Hindlimb muscle (tissue), 1 donor: ENCODE measurements at places on chromosomes 1 and 21. TPM values are rescaled to one million over a fixed set of nuclear protein-coding genes. Genes with fewer than 3 reads are reported as not detected.

DNA sequence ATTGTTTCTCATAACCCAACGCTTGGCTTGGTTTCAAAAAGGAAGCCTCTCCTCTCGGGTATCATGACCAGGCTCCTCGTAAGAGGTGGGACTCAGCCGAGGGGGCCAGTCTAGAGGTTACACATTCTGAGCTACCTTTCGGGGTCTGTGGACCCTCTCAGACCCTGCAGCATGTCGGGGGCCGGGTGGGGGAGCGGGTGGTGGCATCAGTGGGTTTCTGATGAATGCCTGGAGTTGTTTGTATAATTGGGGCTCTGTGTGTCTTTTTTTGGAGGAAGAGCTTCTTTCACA is 229.3 kb downstream of the CAMTA1 start:
- no peak for DNase-seq

- DNase-seq, result no peak
Observed at GRCh38 chr21:38042246-38042645, 126.0 kb upstream of the KCNJ6 start.

DNA sequence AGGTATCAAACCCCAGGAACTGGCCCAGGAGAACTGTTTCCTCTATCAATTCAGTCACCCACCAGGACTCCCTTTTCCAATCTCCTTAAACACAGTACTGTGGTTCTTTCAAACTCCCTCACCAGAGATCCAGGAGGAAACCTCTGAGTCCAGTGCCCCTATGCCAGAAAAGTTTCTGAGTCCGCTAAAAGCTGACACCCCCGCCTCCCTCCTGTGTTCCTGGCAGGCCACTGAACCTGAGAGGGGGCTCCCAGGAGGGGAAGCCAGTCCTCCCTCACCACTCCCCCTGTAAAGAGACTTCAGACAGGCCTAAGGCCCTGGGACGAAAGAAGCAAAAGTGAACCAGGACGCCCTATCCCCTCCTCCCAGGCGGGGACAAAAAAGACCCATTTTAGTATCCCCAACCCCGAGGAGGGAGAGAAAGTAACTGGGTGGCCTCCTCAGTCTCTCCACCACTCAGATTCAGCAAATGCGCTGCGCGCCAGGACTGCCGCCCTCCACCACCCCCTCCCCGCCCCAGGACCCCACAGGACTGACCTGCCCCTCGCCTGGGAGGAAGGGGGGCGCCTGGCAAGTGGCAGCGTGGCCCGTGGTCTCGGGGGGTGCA is 624 bp downstream of the SLC41A1 start:
- peak; percentile 27 for DNase-seq

GRCh38 chr1:1033731-1034438 is 14.0 kb downstream of the AGRN start:
- no peak for DNase-seq

- no peak for DNase-seq
Observed at GRCh38 chr1:176754676-176755075, 291.7 kb downstream of the PAPPA2 start.

GRCh38 chr1:215360758-215361157 is 206.3 kb upstream of the KCTD3 start:
- no peak for DNase-seq

DNA sequence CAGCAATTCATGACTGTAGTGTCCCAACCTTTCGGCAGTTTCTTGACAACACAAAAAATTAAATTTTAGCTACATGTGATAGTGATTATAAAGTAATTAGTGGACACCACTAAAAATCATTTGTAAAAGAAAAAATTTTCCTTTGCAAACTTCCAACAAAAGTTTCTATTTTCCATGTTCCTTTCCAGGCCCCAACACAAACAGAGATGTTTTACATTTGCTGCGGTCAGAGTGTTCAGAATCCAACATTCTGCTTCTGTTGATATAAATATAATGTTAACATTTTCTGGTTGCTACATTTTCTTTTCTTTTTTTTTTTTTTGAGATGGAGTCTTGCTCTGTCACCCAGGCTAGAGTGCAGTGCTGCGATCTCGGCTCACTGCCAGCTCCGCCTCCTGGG is 54.9 kb upstream of the WLS start:
- peak; percentile 32 for DNase-seq

DNA sequence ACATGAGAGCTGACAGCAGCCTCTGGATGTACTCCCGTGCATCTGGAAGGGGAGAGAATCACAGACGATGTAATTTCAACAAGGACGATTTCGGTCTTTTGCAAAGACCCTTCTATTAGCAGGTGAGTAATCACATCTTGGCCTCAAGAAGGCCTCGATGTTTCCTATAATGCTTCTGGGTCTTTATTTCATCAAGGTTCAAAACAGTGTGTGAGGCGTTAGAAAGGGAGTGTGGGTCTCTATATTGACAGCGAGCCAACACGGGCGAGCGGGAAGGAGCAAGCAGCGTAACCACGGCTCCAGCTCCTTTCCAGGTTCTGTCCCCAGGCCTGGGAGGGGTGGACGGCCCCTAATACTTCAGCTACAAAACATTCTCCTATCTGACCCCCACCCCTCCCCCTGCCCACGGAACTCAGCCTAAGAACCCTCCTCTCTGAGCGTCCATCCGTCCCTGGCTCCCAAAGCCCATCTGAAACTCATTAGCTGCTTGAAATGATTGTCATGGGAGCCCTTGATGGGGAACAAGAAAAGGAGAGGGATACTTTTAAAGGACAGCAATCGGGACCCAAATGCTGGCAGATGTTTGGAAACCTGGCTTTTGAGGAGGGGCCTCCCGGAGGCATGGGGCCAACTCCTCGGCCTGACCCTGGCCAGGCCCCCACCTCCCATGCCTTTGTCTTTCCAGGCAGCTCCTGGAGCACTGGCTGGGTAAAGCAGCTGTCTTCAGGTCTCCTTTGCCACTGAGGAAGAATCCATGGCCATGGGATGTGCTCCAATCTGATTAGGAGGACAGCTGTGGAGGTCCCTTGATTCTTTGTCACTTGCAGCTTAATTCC is 250.8 kb downstream of the FOXD2 start:
- DNase-seq, result peak; percentile 42

- DNase-seq, result peak; percentile 87
Observed at GRCh38 chr21:31945546-31945945, 72.7 kb downstream of the HUNK start.

- no peak for DNase-seq
Observed at GRCh38 chr1:18245647-18246046, 138.0 kb downstream of the IGSF21 start.

DNA sequence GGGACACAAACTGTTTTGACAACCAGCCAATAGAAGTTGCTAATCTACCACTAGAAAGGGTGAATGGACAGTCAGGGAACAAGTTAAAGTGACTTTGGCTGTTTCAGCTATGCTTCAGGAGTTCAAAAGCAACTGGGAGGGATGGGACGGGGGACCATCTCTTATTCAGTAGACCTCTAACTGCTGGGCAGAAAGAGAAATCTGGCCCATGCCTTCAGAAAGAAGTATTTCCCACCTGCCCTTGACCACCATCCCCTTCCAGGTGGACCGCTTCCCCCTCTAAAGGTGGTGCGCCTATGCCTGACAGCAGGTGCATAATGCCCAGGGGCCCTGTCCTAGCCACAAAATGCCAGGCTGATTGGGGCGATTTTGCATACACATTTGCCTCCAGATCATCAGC is 5.2 kb downstream of the ITPKB start:
- no peak for DNase-seq

GRCh38 chr1:38454749-38455441 is 404.7 kb downstream of the RRAGC start:
- DNase-seq, result no peak

- no peak for DNase-seq
Observed at GRCh38 chr1:113747376-113747775, 11.9 kb downstream of the PHTF1 start.

Gene KRTAP19-3
- polyA plus RNA-seq, result not detected

Gene CHRM3
- polyA plus RNA-seq, result 2.3 TPM

Gene CENPF
- polyA plus RNA-seq, result 22.4 TPM
